Mammary epithelial cell (primary cell): ENCODE measurements at places on chromosomes 7 and 10.

- no peak for DNase-seq
Observed at GRCh38 chr7:123096976-123097375, 101.5 kb upstream of the TAS2R16 start.

DNA sequence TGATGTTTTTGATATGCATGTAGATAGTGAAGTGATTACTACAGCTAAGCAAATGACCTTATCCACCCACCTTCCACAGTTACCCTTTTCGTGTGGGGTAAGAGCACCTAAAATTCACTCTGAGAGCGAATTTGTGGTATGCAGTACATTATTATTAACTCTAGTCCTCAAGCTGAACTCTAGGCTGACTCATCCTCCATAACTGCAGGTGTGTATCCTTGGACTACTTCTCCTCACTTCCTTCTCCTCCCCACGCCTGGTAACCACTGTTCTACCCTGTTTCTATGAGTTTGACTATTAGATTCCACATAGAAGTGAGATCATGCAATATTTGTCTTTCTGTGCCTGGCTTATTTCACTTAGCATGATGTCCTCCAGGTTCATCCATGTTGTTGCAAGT lies 484.6 kb downstream of the GATA3 start:
- DNase-seq: peak; percentile 67

- no peak for DNase-seq
Observed at GRCh38 chr7:3931843-3932242, 630.8 kb downstream of the SDK1 start.

GRCh38 chr10:90905925-90906324 lies 15.0 kb downstream of the ANKRD1 start:
- DNase-seq: no peak

- DNase-seq: no peak
Observed at GRCh38 chr7:151008511-151009323, 15.6 kb downstream of the ATG9B start.

DNA sequence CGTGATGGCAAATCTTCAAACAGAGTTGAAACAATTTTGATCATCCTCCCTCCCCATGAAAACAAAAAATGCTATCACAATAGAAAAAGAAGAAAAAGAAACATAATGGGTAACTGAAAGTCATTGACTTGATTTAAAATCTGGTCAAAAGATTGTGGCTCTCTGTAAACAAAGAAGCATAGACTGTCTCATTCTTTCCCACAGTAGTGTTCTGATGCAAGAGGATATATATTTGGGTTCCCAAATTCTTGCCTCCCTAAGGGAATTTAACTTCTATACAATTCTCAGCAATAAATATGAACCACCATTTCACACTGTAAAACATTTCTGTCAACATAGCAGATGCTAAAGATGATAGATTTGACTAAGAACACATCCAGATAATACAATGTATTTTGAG lies 32.8 kb upstream of the MEOX2 start:
- no peak for DNase-seq

DNA sequence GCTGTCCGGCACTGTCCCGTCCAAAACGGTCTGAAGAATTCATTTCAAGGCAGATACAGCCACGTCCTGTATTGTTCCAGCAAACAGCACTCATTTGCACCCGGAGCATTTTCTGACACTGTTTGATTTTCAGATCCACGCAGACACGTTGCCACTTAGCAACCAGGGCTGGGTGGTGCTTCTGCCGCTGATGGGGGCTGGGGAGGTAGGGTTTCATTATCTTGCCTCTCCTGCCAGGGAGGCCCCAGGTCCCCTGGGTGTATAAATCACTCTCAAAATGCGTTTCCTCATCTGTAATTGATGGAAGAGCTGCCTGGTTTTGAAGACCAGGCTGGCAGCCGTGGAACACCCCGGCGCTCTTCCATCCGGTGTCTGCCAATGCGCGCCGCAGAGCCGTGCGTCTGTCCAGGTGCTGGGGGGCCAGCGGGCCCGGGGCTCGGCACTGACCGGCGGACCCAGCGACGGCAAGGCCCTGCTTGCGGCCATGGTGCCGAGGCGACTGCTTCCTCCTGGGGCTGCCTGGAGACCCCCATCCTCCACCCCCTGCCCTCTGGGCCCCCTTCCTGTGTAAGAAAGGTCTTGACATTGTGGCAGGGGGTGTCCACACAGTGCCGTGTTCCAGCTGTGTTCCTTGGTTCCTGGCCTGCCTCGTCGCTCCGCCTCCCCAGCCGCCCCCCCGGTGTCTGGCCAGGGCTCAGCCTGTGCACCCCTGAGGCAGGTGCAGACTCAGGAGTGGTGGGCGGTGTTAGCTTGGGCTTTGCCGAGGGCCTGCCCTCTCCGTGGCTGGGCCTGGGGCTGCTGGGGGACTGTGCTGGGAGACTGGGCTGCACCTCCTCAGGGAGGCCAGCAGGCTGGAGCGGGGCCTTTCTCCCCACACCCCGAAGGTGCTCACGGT lies 16.6 kb downstream of the ADGRA1 start:
- DNase-seq: no peak

DNA sequence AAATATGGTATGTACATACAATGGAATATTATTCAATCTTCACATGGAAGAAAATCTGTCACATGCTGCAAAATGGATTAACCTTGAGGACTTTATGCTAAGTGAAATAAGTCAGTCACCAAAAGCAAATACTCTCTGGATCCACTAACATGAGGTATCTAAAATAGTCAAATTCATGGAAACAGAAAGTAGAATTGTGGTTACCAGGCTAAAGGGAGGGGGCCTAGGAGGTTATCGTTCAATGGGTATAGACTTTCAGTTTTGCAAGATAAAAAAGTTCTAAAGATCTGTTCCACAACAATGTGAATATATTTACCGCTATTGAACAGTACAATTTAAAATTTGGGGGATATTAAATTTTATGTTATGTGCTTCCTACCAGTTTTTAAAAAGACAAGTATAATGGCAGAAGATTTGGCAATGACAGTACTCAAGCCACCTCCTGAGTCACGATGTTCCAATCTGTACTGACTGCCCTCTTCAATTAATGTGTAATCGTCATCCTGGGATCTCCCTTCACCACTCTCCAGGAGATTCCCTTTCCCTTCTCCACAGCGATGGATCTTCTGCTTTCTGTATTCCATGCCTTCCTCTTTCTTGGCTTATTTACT lies 32.3 kb upstream of the IL6 start:
- no peak for DNase-seq

- no peak for DNase-seq
Observed at GRCh38 chr10:103915796-103916195, 2.2 kb downstream of the STN1 start.

DNA sequence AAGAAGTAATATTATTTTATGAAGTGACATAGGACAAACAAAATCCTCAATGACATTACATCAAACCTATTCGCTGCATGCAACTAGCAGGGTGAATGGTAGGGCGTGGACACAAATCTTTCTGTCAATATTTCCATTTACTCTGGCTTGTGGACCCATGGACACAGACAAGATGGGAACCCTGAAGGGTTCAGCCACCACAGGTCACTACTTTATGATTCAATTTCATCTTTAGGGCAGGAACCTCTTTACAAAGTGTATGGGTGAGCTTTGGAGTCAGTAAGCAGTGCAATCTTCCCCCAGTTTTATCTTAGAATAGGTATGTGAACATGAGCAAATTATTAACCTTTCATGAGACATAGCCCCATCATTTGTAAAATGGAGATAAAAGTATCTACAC lies 982.4 kb upstream of the LRRTM3 start:
- no peak for DNase-seq

- no peak for DNase-seq
Observed at GRCh38 chr7:129495987-129496386, 6.3 kb upstream of the SMKR1 start.

DNA sequence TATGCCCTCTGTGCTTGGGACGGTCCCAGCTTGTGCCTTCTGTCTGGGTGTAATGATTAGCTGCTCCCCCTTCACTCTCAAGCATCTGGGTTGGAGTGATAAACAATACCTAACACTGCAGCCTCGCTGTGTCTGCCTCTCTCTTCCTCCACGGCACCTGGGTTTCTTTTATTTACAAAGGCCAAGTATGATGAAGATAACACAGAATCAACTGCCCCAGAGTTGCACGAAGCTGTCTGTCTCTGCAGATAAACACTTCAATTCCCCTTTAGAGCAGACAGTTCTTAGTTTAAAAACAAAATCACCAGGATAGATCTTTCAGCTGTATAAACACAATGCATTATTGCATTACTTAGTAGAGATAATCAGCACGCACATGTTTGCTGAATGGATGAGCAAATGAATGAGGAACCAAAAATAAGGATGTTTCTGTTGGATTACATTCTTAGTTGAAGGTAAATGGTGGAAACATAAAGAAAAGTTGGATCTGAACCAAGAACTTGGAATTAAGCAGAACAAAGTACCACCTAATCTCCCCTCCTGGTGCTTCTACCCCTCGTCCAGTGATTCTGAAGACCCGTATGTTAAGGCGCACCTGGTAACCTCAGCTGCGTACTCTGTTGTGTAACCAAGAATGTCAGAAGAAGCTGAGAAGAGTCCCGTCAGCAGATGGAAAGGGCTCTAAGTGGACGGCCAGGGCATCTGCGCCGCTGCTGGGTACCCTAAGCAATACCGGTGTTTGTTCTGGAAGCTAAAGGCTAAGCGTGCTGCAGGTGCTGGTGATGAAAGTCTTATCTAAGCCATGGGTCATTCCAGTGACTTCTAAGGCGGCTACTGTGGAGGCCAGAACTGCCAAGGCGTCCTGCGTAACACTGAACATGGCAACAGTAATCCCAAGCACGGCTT lies 26.6 kb downstream of the INSIG1 start:
- no peak for DNase-seq

DNA sequence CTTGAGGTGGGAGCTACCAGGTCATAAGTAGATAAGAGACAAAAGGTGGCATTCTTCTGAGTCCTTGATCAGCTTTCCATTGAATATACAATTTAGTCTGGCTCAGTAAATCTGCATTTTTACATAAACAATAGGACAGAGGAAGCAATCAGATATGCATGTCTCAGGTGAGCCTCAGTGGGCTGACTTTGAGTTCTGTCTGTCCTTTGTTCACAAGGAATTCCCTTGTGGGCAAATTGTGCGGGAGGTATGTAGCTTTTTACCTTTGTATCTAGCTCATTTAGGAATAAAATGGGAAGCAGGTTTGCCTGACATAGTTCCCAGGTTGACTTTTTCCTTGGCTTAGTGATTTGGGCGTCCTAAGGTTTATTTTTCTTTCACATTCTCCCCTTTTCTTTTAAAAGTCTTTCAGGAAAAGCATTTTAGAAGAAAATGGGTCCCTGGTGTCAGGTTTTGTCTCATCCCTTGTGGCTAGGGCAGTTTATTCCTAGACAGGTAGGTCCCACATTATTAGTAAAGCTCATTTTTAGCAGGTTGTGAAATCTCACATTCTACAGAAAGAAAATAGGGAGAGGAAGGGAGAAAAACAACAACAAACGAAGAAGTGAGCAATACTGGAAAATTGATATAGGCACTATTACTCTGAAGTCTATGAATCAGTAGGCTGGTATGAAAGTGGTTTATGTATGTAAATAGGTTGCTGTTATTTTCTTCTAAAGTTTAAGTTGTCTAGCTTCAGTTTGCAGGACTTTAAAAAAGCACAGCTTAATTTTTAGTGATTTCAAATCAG lies 16.5 kb downstream of the SPAM1 start:
- DNase-seq: peak; percentile 5

DNA sequence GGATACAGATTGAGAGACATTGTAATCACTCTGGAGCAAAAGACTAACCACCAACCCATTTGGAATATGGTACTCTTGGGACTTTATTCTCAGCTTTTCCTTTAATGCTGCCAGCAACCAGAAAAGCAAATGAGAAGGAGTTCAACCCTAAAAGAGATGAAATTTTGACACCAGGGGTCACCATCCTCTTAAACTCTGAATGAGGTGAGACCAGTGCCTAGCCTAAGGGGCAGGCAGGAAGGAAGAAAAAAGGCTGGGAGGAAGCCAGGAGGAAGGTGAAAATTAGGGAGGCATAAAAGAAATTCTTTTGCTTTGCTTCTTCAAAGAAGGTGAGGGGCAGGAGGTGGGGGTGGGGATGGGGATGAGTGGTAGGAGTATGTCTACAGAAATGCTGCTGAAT lies 135.8 kb downstream of the JAZF1 start:
- no peak for DNase-seq

DNA sequence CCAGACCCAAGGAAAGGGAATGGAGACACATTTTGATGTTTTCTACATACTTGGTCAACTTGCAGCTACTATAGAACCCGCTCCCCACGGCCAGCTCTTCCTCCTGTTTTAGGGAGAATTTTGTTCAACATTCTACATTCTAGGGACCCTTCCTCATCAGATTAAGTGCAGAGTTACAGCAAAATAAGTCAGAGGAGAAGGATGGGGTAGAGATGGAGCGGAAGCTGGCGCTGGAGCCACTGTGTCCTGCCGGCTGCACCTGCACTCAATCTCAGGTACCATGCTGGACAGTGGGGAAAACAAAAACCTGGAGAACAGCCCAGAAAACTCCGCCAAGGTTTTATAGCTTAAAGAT lies 79.4 kb upstream of the EN2 start:
- no peak for DNase-seq

DNA sequence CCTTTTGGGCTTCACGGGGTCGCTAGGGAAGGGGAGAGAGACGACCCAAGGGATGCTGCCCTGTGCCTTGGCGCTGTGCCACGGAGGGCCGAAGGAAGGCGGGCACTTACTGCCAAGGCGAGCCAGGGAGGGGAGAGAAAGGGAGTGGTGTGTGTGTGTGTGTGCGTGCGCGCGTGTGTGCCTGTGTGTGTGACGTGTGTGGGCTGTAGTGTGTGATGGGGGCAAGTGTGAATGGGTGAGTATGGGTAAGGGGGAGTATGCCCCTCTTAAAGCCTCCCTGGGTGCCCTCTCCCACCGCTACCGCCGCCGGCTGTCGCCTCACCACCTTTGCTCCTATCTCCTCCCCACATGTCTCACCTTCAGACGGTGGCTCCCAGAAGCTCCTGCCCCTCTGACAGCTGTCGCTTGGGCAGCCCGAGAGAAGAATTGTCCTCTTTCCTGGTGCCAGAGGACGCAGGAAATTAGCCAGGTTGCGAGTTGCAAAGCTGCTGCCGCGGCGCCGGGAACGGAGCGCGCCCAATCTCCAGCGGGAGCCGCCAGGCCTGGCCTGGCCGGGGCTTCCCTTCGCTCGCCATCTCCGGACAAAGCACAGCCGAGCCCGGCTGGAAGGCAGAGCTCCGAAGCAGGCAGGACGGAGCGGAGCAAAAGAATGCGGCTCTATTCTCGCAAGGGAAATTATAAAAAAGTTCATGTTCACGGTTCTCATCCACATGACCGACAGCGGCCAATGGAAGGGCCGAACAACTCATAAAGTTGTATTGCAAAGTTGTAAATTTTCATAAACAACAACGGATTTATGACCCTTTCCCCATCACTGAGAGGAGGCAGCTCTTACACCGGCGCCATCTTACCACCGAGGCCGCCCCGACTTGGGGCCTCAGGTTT lies at the start of gene HOXA3:
Gene HOXA3 (minus strand): TSS at position 653 of the 885 bp plus-strand sequence. CDS start 41,943 bp downstream, outside the sequence.
- peak; percentile 51 for DNase-seq

DNA sequence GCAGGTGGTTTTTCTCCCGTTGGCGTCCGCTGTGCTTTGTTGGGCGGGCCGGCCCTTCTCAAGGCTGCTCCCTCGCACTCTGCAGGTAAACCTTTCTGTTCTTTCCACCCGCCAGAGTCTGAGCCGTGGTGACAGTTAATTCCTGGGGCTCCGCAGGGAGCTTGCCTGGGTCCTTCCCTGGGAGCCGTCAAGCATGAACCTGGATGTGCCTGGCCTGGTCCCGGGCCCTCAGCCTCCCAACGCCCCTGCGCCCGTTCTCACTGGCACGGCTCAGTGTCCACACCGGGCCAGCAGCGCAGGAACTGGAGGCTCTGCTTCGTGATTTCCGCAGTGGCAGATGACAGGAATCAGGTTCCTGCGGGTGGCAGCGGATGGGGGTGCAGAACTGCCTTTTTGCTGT lies 10.9 kb upstream of the NKX6-2 start:
- DNase-seq: no peak
